CD4-positive, alpha-beta T cell treated with Interleukin-21 for 1 hour (primary cell): ENCODE measurements at places on chromosomes 12 and 14.

DNA sequence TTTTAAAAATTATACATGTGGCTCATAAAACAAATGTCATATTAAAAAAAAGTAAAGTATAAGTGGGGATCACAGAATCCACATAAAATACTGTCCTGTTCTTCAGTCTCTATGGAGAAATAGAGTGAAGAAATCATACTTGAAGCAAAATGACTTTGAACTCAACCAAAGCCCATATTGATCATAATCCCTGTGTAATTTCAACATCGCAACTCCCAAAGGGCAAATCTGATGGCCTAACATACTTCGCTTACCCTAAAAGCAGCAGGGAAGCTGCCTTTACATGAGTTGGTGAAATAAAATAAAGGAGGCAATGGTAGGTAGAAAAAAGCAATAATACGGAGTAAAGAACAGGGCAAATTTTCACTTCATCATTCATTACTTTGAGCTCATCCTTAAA lies 101.8 kb downstream of the CEP128 start:
- DNase-seq = no peak

- no peak for DNase-seq
Observed at GRCh38 chr12:92629349-92630065, 73.3 kb upstream of the PLEKHG7 start.

- no peak for DNase-seq
Observed at GRCh38 chr14:69331206-69331605, 66.9 kb downstream of the ERH start.

DNA sequence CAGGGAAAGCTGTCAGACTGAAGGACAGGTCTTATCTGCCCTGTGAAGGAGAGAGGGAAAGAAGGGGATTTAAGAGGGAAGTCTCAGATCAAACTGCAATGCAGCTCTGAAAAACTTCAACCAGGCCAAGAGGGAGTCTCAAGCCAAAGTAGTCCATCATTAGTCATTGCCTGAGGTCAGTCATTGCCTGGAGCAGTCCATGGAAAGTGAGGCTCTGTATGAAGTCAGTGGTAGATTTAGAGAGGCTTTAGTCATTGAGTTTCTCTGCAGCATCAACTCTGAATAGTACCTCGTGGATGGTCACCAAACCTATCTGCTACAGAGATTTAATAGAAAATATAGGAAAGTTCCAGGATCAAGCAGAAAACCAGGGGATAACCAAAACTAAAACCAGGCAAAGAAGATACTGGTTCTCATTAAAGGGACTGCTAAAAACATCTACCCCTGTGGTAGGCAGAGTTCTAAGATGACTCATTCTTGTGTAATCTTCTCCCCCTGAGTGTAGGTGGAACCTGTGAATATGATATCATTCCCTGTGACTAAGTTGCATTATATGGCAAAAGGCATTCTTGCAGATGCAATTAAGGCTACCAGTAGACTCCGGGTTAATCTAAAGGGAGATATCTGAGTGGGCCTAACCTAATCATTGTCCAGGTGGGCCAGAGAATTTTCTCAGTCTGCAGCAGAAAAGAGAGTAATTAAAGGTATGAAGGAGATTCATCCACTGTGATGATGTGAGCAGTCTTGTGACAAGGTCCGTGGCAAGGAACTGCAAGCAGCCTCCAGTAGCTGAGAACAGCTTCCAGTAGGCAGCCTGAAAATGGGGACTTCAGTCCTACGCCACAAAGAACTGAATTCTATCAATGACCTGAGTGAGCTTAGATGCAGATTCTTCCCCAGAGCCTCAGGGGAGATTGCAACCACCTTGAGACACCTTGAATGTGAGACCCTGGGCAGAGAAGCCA lies 123.1 kb downstream of the GALC start:
- DNase-seq = no peak

GRCh38 chr12:64065881-64066451 lies 156.1 kb downstream of the KICS2 start:
- no peak for DNase-seq

DNA sequence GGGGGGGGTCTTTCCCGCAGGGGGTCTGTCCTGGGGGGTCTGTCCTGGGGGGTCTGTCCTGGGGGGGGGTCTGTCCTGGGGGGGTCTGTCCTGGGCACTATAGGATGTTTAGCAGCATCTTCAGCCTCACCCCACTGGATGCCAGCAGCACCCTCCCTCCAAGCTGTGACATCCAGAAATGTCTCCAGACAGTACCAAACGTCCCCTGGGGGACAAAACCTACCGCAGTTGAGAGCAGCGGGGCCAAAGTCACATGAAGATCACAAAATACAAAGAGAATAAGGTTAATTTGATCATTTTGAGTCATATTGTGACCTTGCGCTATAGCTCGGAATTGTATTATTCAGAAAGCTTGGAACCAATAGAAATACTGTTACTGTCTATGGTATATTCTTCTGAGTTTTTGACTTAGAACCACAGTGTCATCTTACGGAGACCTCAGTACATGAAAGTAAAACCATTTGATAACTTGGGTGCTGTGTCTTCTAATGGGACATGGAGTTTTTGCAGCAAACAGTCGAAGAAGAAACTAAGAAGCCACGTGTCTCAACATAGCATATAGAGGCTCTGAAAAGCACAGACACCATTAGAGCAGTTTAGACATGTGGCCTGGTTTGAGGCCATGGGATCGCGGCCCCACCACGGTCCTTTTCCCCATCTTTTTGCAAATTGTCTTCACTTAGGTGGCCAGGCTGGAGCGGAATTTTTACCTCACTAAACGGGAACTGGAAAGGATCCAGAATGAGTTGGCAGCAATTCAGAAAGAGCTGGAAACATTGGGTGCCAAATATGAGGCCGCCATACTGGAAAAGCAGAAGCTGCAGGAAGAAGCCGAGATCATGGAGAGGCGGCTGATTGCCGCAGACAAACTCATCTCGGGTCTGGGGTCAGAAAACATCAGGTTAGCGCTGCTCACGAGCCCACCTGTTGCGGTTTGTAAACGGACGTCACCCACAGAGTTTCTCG lies 59.9 kb downstream of the CCDC92 start:
- no peak for DNase-seq

DNA sequence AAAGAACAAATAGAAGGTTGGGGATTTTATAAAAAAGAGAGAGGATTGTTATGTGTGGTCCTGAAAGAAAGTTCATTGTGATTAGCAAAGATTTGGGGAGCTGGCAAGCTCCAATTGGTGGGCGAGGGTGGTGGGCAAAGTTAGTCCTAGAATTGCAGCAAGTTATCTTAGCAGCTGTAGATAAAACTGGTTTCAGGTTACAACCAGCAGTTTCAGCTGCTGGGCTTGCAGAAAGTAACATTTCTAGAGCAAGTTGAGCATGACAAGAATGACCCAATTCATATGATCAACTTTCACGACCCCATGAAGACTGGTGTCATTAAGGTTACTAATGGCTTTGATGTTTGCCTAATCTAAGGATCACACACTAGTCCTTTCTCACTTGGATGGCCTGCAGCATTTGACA lies 177.9 kb upstream of the NUDT4 start:
- DNase-seq = no peak

DNA sequence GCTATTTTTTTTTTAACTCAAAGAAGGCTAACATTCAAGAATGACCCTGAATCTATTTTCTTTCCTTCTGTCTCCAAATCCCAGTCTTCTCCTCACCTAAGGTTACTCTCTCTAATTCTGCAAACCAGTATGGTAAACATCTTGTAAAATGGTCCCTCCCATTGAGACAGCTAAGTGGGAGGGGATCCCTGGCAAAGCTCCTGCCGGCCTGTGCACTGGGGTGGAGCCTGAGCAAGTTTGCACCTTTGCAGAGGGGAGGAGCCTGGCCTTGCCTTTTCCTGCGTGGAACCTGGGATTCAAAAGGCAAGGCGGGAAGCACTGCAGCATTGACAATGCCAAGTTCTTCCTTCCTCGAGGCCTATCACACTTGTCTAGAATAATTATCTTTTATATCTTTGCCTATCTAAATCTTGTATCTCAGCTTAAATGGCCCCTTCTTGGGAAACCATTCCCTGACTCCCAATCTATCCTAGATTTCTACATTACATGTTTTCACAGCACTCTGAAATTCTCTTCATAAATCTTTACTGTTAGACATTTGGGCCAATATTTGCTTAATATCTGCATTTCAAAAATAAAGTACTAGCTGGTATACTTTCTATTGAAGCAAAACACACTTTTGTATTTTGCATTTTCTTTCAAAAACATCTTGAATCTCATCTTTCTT lies 83.0 kb downstream of the EPS8 start:
- DNase-seq = no peak

DNA sequence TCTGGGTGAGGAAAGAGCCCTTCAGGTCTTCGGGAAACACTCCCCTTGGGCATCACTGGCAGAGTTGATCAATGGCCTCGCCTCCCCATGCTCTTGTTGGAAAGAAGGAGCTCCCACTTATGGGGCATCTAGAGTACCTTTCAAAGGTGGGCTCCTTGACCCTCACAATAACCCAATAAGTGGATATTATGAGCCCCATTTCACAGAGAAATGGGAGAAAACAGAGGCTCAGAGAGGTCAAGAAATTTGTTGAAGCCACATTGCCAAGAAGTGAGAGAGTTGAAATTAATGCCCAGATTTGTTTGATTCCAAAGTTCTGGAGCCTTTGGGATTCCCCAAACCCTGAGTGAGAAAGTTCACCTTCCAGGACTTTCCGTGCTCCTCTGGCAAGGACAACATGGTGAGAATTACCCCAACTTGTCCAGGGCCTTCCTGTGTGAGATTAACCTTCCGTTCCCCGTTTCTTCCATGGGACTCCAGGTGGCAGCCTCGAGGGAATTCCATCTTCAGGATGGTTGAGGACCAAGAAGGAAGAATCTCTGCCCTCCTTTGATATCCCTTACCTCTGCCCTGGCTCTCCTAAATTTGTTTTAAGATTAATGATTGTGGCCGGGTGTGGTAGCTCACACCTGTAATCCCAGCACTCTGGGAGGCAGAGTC lies 7.5 kb upstream of the CHD4 start:
- no peak for DNase-seq
